ENCODE measurements at places on chromosomes 7 and 10.

DNA sequence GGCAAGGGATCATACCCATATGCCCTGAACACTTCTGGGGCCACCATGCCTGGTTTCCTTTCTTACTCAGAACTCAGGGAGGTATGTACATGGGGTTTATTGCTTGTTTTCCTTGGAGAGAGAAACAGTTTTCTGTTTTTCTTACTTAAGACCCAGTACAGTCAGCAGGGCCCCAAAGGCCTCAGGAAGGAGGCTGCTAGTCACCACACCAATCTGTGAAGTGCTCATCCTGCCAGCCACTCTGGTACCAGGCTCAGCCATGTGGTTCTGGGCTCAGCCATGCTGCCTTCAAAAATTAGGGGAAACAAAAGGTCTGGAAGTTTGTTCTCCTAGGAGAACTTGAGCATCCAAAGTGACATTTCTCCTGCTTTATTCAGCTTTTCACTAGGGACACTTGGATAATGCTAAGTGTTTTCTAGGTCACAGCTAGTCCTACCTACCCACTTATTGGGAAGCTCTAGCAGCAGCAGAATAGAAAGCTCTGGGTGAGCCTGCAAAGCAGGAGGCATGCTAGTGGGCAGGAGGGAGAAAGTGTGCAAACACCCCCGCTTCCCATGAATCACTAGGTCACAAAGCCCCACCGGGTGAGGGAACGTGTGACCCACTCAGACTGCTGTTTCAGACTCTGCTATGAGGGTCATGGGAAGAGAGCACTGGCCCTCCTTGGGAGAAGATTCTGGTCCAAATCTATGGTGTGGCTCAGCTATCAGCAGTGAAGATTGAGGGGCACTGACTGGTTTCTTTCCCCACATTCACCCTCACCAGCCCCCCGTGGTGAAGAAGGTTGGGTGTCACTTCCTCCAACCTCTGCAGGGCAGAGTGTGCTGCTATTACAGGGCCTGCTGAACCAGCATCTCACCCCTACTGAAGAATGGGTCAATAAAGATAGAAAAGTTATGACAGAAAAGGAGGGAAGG, 23.9 kb downstream of the NUDCD3 start:
- no peak for DNase-seq

DNA sequence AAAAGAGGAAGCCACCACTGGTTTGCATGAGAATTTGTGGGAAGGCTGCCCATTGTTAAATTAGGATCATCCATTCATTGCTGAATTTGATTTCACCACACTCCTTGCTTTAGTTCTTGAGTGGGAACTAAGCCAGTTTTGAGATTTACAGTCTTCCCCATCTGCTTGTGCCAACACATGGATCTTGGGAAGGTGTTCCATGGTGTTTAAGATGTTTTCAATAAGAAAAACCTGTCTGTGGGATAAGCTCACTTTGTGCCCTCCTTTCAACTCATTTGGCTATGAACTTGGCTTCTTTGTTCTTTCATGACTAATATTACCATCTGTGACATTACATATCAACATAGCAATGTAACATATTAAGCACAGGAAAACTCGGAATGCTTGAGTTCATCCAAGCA, 73.2 kb downstream of the INHBA start:
- DNase-seq, result no peak

DNA sequence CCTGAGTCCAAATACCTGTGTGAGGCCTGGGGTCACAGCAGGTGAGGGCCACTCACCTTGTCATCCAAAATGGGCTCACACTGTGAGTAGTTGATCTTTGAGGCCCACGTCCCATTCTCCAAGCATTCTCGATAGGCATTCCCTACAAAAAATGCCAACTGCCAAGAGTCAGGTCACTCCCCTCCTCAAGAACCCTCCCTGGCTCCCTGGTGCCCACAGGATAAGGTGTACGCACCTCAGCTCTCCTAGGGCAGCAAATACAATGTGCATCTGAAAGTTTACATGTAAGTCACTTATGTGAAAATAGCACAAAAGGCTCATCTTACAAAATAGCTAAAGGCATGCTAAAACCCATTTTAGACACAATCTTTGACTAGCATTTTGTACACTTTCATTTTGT, 15.1 kb downstream of the CRHR2 start:
- no peak for DNase-seq

DNA sequence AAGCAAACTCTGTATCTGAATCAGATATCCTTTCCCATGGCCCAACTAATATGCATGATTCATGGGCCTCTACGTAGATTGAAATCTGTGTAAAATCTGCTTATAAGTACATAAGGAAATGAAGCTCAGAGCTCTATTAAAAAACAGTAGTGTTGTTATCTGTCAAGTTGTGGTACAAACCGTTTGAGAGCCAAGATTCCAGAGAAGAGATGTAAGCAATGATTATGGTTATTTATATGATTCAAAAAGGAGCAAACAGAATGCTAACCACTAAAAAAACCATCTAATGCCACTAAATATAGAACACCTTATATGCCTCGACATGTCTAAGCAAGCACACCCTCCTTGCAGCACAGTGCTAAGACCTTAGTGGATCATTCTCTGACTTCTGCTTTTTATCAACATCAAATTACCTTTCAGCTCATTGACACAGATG, 26.6 kb downstream of the RPP38 start:
- no peak for DNase-seq

DNA sequence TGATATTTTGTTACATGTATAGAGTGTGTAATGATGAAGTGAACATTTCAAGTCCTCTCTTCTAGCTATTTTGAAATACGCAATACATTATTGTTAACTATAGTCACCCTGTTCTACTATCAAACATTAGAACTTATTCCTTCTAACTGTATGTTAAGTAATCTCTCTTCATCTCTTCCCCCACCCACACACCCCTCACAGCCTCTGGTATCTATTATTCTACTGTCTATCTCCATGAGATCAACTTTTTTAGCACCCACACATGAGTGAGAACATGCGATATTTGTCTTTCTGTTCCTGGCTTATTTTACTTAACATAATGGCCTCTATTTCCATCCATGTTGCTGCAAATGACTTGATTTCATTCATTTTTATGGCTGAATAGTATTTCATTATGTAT, 57.7 kb upstream of the EGR2 start:
- no peak for DNase-seq

DNA sequence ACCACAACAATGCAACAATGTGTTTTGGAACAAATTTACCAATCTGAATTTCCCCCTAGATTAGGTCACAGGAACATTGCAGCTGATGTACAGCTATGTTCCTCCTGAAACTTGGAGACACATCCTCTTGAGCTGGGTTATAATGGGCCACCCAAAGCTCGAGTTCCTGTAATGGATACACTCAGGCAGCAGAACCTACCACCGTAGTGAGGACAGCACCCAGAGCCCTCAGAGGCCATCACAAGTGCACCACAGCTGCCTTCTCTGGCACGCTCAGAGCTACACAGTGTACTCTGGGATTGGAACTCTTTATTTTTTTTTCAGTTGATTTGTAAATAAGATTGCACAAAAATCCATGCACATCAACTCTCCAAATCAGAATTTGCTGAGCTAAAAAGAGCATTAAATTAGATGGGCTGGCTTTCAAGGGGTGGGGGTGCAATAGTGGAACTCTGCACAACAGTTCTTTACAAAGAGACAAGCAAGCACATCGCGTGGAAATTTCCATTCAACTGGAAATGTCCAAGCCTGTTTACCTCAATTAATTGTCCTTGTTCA, 56.7 kb downstream of the EGFR start:
- no peak for DNase-seq

DNA sequence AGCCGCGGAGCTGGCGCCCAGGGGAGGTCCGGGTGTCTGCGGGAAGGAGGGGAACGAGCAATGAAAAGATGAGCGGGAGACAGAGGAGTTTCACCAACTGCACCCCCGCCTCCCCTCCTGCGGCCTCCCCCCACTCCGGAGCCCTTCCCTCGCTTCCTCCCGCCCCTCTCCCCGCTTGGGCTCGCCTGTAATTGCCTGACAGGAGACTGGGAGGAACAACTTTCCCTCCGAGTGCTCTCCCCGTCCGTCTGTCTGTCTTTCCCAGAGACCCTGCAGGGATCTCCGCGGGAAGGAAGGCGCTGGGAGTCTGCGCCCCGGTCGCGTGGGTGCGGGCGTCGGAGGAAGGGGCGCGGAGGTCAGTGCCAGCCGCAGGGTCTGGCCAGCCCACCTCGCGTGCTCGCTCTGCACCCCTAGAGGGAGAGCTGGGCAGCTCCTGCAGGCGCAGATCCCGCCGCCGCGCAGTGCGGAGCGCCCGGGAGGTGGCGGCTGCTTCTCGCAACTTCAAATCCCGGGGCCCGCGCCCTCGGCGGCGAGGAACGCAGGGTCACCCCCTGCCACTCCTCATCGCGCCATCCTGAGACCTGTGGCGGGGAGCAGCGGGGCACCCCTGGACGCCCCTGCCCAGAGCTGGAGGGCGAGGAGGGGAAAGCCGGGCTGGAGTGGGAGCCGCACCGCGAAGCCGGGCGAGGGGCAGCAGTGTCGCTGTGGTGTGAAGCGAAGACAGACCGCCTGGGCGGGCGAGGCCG, 511 bp upstream of the NRP1 start:
- DNase-seq, result no peak

DNA sequence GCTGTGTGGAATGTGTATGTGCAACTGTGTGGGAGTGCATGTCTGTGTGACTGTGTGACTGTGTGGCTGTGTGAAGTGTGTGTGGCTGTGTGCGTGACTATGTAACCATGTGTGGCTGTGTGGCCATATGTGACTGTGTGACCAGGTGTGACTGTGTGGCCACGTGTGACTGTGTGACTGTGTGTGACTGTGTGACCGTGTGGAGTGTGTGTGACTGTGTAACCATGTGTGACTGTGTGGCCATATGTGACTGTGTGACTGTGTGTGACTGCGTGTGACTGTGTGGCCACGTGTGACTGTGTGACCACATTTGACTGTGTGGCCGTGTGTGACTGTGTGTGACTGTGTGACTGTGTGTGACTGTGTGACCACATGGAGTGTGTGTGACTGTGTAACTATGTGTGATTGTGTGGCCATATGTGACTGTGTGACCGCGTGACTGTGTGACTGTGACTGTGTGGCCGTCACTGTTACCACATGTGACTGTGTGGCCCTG, 502.9 kb downstream of the DNAJB6 start:
- no peak for DNase-seq
